ENCODE measurements at places on chromosomes 5 and 9.

- no peak for DNase-seq
These were observed 33.9 kb downstream of the RAD23B start for GRCh38 chr9:107316795-107317661.

DNA sequence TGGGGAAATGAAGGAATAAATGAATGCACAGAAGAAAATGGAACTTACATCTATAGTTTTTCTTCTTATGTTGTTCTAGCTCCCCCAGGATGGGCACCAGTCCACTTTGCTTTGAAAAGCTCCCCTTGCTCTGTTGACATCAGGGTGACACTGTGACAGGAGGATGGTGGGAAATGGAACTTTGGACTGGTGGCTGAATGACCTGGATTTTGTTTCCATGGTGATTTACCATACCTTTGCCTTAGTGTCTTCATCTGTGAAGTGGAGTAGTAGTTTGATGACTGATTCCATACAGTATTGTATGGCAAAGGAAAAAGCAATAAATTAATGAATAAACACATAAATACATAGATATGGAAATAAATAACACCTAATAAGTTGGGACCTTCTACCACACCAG is 294.7 kb downstream of the KIF4B start:
- DNase-seq = no peak

- DNase-seq = peak; percentile 70
These were observed 1.6 kb upstream of the ANXA2R start for GRCh38 chr5:43041669-43042175.

GRCh38 chr5:67030289-67031056 is 166.1 kb downstream of the CD180 start:
- no peak for DNase-seq

- DNase-seq = no peak
These were observed 5.5 kb upstream of the SMIM32 start for GRCh38 chr5:136198453-136198852.

GRCh38 chr5:111236995-111237394 is 12.8 kb downstream of the CAMK4 start:
- DNase-seq = no peak

- no peak for DNase-seq
These were observed 146.9 kb downstream of the KIAA0825 start for GRCh38 chr5:94471521-94471920.

DNA sequence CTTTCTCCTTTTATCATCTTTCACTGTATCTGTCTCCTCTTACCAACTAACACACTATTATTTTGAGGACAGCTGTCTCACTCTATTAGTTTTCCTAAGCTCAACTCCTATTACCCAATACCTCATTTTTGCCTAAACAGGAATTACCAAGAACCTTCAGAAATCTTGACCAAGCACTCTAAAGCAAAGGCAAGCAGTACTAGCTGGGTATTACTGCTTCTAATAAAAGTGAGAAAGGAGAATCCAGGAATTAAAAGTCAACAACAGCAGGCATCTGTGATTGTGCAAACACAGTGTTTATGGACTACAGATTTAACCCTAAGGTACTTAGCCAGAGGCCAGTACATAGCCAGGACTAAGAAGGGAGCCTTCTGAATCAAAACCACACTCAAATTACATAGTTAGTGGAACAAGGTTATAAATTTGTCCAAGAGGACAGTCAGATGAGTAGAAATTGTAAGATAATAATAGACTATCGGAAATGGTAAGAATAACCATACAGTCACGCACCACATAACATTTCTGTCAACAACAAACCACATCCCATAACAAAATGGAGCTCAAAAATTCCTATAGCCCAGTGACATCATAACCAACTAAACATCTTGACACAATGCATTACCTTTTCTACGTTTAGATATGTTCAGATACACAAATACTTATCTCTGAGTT is 8.3 kb downstream of the RFX3 start:
- no peak for DNase-seq

GRCh38 chr9:90927496-90927895 is 125.9 kb downstream of the SYK start:
- DNase-seq = no peak

DNA sequence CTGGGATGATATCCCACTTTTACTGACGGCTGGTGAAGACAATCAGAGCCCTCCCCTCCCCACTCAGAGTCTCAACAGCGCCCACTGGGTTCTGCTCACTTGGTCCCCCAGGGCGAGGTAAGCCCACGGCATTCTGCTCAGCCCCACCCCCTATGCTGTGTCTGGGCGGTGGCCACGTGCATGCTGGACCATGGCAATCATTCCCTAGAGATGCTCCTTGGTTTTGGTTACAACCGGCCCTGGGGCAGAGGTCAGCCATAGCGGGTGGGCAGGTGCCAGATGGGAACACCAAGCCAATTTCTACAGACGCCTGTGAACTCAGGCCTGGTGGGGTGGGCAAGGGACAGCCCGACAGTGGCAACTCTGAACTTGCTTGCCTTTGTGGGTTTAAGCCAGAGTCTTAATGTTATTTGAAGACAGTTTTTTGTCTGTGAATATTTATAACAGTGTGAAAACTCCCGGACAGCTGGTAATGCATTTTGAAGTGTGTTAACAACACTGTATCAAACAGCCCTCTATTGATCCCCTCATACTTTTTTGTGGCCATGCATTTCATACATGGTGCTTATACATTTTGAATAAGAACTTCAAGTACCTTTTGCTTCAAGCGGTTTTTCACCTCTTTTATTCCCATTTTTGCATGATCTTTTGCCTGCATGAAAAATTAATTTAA is 94.2 kb downstream of the CRB2 start:
- no peak for DNase-seq

GRCh38 chr9:126719618-126720031 is 85.2 kb upstream of the ZBTB43 start:
- peak; percentile 76 for DNase-seq

GRCh38 chr5:124283031-124283430 is 463.4 kb downstream of the ZNF608 start:
- no peak for DNase-seq

- DNase-seq = no peak
These were observed 7.5 kb upstream of the NDST1 start for GRCh38 chr5:150500328-150500841.

- peak; percentile 8 for DNase-seq
These were observed 8.4 kb downstream of the SMARCA2 start for GRCh38 chr9:2023532-2023931.

DNA sequence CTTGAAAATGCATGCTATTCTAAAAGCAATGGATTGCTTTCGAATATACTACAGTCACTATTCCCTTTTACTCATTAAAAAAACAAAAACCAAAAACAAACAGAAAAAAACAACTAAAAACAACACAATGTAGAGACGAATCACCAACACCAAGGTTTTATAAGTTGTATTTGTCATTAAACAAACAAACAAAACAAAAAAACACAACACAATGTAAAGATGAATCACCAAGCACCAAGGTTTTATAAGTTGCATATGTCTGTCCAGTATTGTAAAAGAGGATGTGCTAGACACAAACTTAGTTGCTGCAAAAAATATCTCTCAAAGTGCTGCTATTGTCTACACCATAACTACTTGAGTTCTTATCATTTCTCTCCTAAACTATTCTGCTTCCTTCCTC is 1269.2 kb downstream of the EFNA5 start:
- DNase-seq = no peak

GRCh38 chr5:92371171-92371888 is 988.2 kb upstream of the ARRDC3 start:
- no peak for DNase-seq

DNA sequence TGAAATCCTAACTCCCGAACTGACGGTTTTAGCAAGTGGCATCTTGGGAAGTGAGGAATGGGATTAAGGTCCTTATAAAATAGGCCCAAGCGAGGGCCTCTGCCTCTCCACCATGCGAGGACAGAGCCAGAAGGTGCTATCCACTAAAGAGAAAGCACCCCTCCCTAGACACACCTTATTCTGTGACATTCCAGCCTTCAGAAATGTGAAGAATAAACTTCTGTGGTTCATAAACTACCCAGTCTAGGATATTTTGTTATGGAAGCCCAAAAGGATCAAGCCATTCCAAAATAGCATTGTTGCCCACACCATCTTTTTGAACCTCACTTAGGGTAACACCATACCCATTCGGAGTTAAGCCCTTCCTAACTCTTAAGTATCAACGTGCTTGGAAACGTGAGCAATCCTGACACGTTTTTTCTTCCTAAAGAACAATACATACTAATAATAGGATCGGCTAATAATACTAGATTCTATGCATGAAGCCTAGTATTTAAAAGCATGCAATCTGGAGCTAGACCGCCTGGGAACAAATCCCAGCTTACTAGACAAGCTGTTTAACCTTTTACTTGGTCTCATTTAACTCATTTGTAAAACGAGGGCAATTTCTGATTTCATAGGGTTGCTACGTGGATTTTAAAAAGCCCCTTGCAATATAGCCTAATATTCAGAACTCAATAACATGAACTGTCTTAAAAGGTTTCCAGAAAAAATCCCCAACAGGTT is 1.1 kb upstream of the SMC2 start:
- DNase-seq = no peak

DNA sequence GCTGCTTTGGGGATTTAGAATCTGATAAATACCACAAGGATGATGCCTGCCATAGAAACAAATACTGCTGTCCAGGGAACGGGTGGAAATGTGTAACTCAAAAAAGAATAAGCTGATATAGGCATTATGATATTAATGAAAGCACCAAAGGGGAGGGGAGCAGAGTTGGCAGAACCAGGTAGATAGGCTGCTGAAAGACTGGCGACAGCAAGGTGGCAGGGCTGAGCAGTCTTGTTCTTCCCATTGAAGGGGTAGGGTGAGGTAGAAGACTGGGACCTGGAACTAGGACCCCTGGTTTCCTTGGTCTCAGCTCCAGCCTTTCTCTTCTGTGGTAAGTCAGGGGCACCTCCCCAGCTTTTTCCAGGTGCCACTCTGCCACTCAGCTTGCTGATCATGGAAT is 31.4 kb upstream of the TMOD1 start:
- DNase-seq = no peak

- DNase-seq = no peak
These were observed 58.4 kb downstream of the UGCG start for GRCh38 chr9:111955048-111955447.

DNA sequence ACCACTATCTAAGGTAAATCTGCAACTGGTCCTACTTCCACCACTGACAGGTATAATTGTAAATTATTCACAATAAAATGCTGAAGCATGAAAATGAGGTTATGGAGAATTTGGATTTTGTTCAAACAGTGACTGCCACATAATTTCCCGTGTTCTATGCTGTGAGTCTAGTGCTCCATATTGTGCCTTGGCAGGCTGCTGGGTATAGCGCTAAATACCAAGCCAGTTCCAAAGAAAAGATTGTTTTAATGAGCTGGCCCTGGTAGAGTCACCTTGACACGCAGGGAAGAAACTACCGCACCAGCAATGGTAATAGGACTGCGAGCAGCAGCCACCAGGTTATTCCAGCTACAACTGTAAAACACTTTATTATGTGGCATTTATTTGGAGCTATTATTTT is 30.4 kb downstream of the PSMB7 start:
- DNase-seq = no peak

DNA sequence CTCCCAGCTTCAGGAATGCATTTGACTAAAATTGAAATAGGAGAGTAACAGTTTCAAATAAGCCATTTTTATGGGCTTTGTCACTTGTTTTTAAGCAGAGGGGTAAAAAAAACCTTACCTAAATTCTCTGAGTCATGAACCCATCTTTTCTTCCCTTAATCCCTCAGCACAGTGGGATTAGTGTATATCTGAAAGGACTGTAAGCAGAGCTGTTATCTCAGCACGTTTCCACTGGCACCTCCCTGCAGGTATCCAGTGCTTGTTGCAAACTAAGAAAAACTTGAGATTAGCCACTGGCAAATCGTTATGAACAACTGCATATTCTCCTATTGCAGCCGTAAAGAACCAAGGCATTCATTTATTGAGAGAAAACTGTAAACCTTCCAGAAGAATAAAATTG is 872.7 kb downstream of the EFNA5 start:
- DNase-seq = no peak

DNA sequence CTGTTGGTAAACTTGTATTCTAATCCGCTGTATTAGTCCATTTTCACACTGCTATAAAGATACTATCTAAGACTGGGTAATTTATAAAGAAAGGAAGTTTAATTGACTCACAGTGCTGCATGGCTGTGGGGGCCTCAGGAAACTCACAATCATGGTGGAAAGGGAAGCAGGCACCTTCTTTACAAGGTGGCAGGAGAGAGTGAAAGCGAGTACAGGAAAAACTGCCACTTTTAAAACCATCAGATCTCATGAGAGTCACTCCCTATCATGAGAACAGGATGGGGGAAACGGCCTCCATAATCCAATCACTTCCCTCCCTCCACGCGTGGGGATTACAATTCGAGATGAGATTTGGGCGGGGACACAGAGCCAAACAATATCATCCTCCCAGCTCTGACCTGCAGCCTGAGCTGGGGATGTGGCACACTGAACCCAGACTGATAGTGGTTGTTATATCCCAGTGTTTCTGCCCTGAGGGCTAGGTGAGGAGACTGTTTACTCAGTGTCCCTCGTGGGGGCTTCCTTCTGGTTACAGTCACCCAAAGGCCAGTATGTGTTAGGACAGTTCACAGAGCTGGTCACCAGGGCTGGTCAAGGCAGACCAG is 488.3 kb downstream of the KDM4C start:
- DNase-seq = no peak

- no peak for DNase-seq
These were observed 9.8 kb downstream of the IRX1 start for GRCh38 chr5:3605298-3606010.

GRCh38 chr5:83340511-83340918 is 131.0 kb upstream of the VCAN start:
- no peak for DNase-seq

DNA sequence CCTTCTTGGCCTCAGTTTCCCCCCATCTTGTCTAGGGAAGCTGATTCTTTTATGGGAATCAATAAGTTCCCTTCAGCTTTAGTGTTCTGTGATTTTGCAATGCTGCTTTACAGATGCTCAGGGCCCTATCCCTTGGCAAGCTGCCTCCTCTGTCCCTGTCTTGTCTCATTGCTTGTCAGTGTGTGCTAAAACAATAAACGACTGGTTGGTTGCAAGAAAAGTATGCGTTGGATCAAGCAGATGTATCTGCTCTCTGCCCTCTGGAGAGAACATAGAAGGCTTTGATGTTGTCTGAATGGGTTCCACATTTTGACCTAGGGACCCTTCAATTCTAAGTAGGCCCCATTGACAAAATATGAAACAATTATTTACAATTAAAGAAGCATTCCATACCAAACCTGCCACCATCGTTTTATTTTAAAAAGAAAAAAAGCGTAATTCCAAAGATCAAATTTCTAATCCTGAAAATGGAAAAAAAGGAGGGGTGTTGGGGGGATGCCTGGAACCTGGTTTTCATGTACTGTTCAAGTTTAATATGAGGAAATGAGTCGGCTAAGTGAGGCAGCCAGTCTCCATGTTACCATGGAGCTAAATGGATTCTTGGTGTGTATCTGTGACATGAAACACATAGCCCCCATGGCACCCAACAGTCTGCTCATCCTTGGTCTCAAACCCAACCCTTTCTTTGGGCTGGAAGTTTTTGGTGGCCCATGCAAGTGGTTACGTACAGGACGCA is 31.2 kb upstream of the TARS1 start:
- DNase-seq = no peak

- DNase-seq = no peak
These were observed 597.9 kb upstream of the SGCD start for GRCh38 chr5:155728857-155729683.

All from AML-193 (cell line).